ENCODE measurements at places on chromosomes 7 and 10. TPM values are rescaled to one million over a fixed set of nuclear protein-coding genes. Genes with fewer than 3 reads are reported as not detected.

Gene HTR5A
- 14.3 TPM for total RNA-seq

DNA sequence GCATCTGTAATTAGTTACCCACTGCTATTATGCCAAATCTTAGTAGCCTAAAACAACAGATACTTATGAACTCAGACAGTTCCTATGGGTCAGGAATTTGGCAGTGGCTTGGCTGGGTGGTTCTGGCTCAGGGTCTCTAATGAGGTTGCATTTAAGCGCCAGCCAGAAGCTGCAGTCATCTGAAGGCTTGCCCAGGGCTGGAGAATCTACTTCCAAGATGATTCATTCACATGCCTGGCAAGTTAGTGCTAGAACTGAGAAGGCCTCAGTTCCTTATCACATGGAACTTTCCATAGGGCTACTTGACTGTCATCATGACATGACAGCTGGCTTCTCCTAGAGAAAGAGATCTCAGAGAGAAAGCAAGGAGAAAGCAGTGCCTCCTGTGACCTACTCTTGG, 121.3 kb downstream of the AVL9 start:
- DNase-seq: no peak

Gene TMEM168
- 12.9 TPM for total RNA-seq

DNA sequence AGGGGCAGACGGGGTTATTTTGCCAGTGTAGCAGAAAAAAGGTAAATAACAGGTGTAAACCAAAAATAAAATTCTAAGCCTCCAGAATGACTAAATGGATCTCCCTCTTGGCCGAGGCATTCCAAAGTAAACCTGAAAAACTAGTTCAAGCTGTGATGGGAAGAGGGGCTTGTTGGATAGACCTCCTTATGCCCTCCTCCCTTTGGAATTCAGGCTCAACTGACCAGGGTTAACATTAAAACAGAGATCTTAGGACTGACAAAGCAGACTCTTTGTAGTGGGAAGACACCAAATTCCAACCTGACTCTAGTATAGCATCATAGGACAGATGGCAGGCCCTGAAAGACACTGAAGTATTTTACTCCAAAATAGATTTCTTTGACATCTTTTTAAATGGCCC, 113.8 kb upstream of the ITGB1 start:
- no peak for DNase-seq

Gene HPS1
- total RNA-seq: 60.4 TPM

- no peak for DNase-seq
Measured at GRCh38 chr7:73879977-73880681, 19.2 kb downstream of the TMEM270 start.

Data from dorsolateral prefrontal cortex (tissue), 122 donors.